Omental fat pad (tissue), 4 donors: ENCODE measurements at places on chromosomes 3 and 15.

GRCh38 chr3:53833053-53833645 is 13.1 kb downstream of the CHDH start:
- no peak for DNase-seq

DNA sequence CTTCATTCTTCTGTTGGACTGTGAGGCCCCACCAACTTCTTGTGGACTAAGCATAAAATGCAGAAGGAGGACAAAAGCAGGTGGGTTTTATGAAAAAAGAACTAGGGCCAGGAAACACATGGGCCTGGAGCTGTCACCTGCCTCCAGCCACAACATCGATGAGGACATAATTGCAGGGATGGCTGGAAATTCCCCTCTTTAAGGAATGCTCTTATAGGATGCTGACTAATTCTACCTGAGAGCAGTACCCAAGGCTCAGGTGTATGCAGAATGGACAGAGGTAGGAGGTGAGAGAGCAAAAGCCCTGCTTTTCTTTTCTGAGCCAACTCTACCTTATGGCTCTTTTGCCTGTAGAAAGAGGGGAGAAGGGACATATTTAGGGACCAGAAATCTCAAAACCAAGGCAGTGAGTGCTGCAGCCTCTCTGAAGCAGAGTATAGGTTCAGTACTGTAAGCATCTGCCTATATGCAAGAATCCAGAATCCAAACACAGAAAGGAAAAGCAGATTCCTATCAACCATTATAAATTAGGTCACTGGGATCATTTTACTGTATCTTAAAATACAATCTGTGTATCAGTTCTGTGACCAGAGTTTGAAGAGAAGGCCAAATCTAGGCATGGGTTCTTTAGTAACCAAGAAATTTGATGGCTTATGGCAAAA is 205.3 kb upstream of the WNT5A start:
- DNase-seq = no peak

DNA sequence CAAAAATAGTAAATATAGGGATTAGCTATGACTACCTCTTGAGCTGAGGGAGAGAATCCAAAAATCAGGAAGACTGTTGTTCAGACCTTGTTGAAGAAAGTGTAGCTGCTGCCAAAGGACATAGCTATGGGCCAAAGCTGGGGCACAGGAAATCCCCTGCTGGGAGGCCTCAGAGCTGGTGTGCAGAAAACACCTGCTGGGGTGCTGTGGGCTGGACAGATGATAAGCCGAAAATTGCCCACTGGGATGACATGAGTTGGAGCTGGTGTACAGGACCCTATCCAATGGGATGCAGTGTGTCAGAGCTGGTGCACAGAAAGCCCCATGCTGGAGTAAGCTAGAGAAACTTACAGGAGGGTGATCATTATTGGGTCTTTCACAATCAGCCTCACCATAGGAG is 121.9 kb downstream of the NEO1 start:
- no peak for DNase-seq

GRCh38 chr15:47987908-47988532 is 132.8 kb upstream of the SLC24A5 start:
- DNase-seq = no peak

- no peak for DNase-seq
Measured at GRCh38 chr15:75659928-75660645, 12.4 kb downstream of the SNX33 start.

- DNase-seq = no peak
Measured at GRCh38 chr3:17352620-17353019, 389.8 kb downstream of the TBC1D5 start.

- DNase-seq = no peak
Measured at GRCh38 chr3:24220859-24221657, 273.6 kb downstream of the THRB start.

DNA sequence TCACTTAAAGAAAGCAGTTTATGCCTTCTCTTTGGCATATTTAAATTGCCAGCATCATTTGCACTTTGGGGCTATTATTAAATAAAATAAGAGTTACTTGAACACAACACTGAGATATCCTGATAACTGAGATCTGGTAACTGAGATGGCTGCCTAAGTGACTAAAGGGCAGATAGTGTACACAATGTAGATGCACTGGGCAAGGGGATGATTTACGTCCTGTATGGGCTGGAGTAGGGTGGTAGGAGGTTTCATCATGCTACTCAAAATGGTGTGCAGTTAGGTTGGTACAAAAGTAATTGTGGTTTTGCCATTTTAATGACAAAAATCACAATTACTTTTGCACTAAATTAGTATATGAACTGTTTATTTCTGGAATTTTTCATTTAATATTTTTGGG is 196.1 kb downstream of the UBE2E2 start:
- no peak for DNase-seq

GRCh38 chr3:53229606-53230005 is 26.2 kb downstream of the TKT start:
- DNase-seq = no peak

GRCh38 chr15:85477730-85478129 is 97.3 kb downstream of the AKAP13 start:
- DNase-seq = no peak

GRCh38 chr3:182327196-182327681 is 466.1 kb upstream of the ATP11B start:
- DNase-seq = no peak

DNA sequence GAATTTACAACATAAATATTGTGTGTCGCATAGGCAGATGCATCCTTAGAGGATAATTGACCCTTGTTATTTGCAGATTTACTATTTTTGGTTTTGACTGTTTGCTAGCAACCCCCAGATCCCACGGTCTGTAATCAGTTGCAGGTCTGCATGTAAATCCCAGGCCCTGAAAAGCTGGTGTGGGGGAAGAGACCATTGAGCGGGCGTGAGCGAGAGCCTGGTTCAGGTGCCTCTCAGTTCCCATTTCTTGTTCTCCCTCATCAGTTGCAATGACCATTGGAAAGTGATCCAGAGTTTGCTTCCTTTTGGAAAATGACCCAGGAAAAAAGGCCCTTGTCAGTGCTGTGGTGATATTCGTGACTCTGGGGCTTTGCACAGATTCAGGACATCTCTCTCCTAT is 238.9 kb downstream of the UACA start:
- DNase-seq = no peak

- DNase-seq = no peak
Measured at GRCh38 chr3:181086011-181086410, 96.5 kb upstream of the DNAJC19 start.

DNA sequence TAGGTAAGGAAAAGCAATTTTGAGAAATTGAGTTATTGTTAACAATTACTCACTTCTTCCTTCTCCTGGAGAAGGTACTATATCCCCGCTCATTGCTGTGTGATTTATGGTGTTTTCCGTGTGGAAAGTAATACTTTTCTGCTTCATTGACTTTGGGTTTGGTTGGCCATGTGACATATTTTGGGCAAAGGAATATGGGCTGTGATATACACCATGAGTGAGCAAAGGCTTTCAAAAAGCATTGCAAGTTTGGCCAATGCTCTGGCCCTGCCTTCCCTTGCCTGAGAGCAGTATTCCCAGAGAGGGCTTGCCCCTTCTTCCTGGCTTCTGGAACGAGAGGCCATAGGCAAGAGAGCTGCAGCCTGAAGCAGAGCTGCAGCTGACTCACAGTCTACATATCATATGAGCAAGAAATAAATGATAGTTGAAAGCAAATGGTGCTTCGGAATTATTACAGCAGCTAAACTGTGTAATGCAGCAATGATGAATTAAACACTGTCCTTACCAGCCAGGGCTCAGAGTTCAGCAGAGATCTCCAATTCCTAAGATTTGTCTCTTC is 216.8 kb upstream of the CD96 start:
- DNase-seq = no peak

GRCh38 chr3:145754605-145755289 is 406.2 kb downstream of the PLOD2 start:
- no peak for DNase-seq

- no peak for DNase-seq
Measured at GRCh38 chr3:183837390-183837789, 12.0 kb upstream of the MAP6D1 start.

DNA sequence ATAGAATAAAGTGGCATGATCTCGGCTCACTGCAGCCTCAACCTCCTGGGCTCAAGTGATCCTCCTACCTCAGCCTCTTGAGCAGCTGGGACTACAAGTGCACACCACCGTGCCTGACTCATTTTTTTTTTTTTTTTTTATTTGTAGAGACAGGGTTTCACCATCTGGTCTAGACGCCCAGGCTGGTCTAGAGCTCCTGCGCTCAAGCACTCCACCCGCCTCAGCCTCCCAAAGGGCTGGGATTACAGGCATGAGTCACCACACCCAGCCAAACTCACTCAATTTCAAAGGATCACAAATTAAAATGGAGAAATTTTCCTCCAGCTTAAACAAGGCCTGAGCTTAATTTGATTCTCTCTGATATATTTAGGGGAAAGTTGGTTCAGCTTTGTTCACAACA is 27.3 kb upstream of the NMB start:
- DNase-seq = no peak

DNA sequence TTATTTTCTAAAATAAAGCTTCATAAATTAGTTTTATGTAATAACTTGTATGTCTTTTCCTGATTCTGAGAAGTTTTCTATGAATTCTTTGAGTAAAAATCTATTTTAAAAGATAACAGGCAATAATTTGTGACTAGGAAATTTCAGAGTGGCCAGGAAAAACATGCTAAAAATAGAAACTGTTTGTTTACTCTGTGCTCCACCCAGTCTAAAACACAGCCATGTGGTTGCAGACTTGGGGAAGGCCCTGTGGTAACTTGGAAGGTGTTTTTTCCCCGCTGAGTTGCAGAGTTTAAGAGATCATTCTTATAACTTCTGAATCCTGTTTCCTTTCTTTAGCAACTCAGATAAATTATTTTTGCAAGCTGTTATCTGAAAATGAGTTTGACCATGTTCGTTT is 21.9 kb downstream of the PLCL2 start:
- DNase-seq = no peak

GRCh38 chr15:42185801-42186200 is 22.3 kb downstream of the VPS39 start:
- DNase-seq = no peak

GRCh38 chr15:64740311-64741170 is 34.8 kb downstream of the RBPMS2 start:
- no peak for DNase-seq

DNA sequence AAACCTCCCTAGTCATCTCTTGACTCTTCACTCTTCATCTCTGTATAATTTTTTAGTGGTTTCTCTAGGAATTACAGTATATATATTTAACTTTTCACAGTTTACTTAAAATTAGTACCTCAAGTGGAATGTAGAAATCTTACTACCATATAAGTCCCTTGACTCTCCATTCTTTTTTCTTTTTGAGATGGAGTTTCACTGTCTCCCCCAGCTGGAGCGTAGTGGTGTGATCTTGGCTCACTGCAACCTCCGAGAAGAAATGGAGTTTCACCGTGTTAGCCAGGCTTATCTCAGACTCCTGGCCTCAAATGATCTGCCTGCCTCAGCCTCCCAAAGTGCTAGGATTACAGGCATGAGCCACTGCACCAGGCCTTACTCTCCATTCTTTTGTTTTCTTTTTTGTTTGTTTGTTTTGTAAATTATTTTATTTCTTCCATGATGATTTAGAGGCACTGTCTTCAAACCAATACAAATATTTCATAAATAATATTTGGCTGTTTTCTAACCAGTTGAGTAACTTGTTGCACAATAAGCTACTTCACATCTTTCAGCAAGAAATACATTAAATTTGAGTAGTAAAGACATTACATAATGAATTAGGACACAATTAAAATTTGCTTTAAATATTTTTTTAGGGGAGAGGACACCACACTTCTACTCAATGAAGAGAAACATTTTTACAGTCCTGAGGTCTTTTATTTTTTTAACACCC is 144.8 kb downstream of the RBPMS2 start:
- DNase-seq = no peak

DNA sequence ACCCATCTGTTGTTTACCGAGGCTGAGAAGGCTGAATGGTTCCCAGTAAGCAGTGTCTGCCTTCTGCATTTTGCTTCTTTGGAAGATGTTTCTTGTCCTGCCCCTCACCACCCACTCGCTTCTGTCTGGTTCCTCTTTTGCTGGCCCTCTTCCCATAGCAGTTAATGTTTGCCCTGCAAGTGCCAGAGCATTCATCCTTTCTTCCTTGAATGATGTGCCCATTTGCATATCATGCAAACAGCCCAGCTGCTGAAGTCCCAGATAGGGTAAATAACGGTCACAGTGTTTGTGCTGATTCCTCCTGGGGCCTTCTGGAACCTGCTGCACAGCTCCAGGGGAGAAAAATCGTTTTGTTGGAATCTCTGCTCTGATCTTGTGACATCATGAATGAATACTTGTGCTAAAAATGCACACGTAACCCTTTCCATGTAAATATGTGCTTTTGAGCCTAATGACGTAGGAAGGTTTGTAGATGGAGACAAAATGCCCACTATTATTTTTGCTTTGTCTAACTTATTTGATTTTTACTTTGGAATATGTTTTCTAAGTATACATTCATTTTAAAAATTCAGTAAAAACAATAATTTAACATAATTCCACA is 381.0 kb downstream of the SOX2 start:
- no peak for DNase-seq

GRCh38 chr3:15011174-15011573 is 53.9 kb downstream of the MRPS25 start:
- DNase-seq = no peak

DNA sequence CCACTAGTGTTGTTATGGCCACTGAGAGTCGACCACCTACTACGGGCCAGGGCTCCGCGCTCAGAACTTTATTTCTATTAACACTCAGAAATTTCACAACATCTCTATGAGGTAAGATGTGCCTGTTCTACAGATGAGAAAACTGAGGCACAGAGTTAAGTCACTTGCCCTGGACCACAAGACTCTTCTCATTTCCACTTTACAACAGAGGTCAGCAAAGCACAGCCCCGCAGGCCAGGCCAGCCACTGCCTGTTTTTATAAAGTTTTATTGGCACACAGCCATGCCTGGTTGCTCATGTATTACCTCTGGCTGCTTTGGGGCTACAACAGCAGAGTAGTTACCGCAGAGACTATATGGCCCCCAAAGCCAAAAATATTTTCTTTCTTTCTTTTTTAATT is 503.6 kb downstream of the SHQ1 start:
- DNase-seq = no peak

DNA sequence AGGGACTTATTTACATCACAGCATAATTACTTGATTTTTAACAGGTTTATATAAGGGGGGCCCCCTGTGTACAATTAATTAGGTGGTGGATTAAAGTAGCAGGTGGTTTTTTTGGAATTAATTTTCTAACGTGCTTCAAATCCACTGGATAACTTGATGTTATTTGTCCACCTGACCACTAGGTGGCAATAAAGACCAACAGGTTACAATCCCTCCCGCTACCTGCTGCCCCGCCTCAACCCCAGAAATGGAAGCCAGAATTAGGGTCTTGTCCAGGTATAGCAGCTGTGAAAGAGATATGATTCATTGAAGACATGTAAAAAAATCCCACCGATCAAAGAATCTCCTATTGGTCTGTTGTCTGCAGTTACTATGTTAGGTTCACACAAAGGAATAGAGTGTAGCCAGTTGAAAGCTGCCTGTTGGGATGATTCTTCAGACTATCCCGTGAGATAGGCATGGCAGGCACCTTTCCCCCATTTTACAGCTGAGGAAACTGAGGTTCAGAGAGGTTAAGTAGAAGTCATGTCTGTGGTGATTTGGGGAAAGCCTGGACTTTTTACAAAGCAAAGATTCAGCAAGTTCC is 44.0 kb downstream of the MFSD1 start:
- no peak for DNase-seq
